T-cell (primary cell): ENCODE measurements at places on chromosomes 1 and 21.

DNA sequence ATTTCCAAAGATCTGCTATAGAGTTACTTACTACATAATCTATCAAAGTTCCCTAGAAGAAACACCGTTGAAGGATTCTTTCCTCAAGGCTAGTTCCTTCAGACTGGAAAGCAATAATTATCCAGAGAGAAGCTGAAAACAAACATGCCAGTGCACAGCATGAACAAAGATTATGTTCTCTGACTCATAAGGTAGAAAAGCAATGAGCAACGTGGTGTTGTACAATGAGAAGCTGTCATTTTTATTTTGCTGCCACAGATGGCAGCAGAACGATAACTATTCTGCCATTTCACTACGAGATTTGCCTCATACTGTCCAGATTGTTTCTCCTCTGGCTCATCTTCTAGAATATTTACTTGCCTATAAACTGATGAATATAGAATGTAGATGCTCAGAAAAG lies 10.7 kb downstream of the EXTL2 start:
- no peak for DNase-seq

- no peak for DNase-seq
Measured at GRCh38 chr1:212970085-212970484, 19.7 kb downstream of the VASH2 start.

- no peak for DNase-seq
Measured at GRCh38 chr1:145991735-145992412, 4.5 kb downstream of the TXNIP start.

DNA sequence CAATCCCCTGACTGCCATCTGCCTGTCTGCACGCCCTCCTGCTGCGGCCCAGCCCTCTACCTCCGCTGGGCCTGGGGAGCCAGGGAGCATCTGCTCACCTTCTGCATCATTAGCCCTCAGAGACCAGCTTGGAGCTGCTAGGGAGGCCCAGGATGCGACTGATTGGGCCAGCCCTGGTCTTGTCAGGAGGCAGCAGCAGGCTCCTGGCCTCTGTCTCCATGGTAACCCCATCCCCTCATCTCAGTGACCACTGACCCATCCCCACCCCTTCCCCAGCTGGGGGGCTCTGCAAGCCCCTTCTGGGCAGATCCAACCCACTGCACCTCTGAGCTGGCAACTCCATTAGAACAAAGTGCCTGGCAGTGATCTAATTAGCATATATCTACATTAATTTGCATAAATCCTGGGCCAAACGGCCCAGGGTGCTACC lies 37.7 kb downstream of the NKAIN1 start:
- DNase-seq, result no peak

DNA sequence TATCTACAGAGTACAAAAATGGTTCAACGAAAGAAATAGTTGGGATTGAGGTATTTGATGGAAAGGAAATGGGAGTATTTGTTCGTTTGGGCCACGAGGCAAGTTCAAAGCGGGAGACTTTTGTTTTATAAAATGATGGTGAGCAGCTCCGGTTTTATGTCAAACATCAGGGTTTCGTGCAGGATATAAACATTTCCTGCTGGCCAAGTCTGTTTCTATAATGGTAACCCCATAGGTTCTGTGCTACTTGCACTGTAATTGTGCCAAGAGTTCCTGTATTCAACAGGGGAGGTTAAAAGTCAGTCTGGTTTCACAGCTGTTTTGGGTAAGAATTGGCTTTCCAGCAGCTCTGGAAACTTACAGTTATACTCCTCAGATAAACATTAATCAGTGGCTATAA lies 290.3 kb upstream of the NRIP1 start:
- DNase-seq, result no peak

DNA sequence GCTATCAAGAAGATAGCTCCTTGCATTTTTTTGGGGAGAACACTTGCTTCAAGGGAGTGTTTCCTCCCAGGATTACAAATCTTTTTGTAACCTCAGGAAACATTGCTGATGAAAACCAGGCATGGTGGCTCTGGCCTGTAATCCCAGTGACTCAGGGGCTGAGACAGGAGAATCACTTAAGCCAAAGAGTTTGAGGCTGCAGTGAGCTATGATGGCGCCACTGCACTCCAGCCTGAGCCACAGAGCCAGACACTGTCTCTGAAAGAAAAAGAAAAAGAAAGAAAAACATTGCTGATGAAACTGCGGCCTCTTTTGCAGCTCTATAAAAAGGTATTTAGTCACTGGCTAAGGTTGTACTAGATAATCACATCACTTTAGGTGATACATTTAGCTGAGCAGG lies 7.3 kb downstream of the RNU1-2 start:
- no peak for DNase-seq

DNA sequence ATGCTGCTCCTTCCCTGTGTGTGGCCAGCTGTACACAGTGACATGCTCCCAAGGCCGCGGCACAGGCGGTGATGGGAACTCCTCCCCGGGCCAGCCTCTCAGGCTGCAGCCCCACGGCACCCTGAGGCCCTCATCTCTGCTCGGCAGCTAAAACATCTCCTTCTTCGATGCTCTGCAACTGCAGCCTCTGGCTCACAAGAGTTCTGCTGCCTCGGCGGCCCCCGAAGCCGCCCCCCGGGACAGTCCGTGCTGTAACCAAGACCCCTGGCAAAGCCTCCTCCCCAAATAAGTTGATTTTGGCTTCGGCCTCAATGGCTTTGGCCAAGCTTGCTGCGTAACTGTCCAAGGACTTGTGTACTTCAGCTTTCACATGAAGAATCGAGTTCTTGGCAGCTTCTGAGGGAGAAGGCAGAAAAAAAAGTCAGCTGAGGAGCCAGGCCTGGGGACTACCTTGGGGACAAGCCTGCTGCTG lies 51.3 kb downstream of the GPR161 start:
- no peak for DNase-seq

- DNase-seq, result no peak
Measured at GRCh38 chr21:28396421-28396820, 596.3 kb downstream of the LTN1 start.

DNA sequence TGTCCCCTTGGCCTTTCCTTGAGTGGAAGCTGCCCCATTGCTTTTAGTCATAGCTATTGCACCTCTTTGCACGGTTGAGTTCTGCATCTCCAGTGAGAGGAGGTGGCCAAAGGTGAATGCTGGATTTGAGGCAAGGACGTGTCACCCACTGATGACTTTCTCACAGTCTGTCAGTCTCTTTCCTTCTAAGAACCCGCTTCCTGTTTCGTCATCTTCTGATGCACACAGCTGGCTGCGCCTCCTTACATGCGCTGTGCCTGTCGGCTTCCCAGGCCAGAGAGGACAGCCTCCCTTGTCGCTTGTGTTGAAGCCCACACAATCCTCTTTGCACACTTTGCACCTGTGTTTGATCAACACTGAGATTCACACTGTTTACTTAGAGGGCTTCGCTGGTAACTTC lies 41.8 kb upstream of the PWP2 start:
- DNase-seq, result peak; percentile 90

- DNase-seq, result no peak
Measured at GRCh38 chr1:4954392-4954791, 300.0 kb downstream of the AJAP1 start.

DNA sequence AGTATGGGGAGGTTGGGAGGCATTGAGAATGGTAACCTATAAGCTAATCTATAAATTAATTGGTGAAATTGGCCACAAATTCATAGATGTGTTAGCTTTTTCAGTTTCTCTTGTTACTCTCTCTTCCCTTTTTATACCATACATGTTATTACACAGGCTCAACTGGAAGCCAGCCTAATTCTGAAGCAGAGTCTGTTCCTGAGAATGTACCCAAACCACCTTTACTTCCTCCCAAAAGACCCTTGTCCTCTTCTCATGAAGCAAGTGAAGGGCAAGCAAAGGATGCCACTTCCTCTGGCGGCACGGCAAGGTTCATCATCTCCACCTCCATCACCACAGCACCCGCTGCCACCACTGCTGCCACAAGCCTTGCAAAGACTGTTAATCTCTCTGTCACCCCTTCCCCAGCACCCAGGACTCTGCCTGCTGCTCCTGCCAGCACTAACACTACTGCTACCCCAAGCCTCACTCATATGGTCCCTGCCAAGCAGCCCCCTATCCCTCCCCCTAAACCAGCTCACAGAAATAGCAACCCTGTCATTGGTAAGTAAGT lies 39.5 kb upstream of the RCC1 start:
- DNase-seq, result no peak

- DNase-seq, result no peak
Measured at GRCh38 chr1:224192082-224192788, 9.2 kb downstream of the DEGS1 start.

GRCh38 chr1:90784186-90784847 lies 67.2 kb upstream of the BARHL2 start:
- DNase-seq, result no peak

- no peak for DNase-seq
Measured at GRCh38 chr1:51219022-51219421, 17.1 kb upstream of the RNF11 start.

DNA sequence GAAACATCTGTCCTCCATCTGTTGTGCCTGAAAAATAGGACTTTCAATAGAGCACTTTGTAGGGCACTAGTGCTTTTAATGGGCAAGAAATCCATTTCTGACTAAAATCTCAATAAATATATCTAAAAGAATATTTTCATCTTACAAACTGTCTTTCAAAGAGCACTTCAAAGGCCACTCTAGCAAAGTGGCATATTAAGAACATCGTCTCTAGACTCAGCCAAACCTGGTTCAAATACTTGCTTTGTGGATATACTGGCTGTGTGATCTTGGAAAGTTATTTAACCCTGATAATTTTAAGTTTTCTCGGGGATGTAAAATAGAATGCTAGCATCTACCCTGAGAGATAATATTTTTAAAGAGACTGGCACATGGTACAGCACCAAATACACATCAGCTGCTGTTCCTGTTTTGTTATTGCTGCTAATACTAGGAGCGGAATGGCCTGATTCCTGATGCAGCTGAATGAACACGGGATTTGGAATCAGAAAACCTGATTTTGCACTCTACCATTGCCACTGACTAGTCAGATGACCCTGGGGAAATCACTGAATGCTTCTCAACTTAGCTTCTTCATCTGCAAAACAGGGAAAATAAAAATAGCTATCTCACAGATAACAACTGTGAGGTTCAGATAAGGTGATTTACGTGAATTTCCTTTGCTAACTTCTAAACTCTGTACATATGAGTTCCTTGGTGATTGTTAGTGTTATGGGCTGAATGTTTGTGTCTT lies 25.2 kb upstream of the LRRC8C start:
- DNase-seq, result no peak

DNA sequence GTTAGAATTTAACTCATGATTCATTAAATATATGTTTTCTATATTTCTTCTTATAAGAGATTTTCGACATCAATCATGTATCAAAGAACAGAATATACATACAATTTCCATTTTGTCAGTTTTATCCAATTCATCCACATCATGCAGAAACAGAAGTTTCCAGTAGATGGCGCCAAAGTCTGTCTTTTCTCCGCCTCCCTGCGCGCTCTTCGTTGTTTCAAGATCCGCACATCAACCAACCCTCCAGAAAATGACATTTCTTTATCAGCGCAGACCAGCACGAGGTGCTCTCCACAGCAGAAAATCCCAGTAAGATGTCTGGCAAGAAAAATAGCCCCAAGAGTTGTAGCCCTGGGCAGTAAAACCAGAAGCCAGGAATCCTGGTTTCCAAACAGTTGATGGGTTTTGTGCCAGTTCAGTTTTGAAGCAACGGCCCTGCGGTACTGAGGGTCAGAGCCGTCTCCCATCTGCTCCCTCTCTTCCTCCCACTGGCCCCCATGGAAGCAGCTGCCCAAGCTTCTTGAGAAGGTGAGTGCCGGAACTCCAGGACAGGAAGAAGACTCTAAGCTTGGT lies 38.6 kb upstream of the GPR137B start:
- peak; percentile 24 for DNase-seq

GRCh38 chr1:161190962-161191521 lies 7.8 kb downstream of the ADAMTS4 start:
- no peak for DNase-seq
